ENCODE measurements at places on chromosomes 11 and 22.

GRCh38 chr22:42863349-42863961, 6.4 kb upstream of the ARFGAP3 start:
- peak; percentile 68 for DNase-seq

DNA sequence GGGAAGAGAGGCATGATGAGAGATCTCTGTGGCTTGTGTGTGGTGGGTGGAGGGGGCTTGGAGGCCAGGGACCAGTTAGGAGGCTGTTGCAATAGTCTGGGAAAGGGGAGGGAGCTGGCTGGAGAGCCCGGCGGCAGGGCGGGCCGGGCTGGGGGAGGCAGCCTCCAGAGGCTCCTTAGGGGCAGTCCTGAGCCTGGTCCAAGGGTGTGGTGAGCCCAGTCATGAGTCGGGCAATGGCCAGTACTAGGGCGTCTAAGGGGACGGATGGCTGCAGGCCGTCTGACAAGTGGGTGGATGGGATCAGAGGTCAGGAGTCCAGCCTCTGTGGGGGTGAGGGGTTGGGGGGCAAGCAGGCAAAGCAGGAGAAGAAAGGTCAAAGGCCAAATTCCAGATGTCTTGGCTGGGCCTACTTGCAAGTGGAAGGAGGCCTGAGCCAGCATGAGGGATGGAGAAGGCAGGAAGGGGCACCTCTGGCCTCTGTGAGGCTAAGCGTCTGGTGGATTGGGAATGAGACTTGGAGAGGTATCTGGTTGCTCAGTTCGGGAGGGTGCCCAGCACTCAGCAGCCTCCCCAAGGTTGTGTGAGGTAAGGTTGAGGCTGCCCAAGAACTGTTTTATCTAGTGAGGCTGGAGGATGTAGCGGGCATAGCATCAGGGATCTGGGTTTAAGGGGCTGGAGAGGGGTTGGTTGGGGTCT, 6.0 kb upstream of the CD248 start:
- DNase-seq = no peak

- no peak for DNase-seq
Measured at GRCh38 chr11:77806993-77807392, 13.5 kb downstream of the RSF1 start.

DNA sequence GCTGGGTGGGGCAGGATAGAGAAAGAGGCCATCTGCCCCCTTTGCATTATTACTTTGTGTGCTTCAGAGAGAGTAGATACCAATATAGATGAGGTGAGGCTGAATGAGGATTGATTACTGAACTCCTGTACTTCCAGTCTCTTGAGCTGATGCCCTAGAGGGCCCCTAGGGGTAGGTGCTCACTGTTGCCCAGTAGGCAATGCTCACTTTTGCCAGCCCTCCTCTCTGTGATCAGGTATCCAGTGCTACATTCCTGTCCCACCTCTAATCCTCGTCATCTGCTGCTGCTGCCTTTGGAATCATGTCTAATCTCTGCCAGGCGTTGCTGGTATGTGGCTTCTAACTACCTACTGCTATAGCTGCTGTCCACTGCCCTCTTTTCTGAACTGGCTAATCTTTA, 57.2 kb downstream of the CCDC83 start:
- DNase-seq = no peak

DNA sequence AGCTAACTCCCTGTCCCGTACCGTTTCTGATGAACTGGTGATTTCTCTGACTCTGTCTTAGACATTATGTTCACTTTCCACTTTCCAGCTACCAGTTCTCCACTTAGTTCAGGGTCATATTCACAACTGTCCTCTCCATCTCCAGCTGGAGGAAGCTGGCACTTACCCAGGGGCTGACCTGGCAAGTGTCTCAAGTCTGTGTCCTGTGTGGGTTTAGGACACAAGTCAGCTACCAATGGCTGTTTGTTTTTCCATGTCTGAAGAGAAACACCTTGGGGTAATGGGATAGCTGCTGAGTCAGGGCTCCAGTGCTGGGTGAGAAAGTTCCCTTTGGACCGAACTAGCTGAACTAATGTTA, 134.4 kb downstream of the CSNK2A3 start:
- no peak for DNase-seq

DNA sequence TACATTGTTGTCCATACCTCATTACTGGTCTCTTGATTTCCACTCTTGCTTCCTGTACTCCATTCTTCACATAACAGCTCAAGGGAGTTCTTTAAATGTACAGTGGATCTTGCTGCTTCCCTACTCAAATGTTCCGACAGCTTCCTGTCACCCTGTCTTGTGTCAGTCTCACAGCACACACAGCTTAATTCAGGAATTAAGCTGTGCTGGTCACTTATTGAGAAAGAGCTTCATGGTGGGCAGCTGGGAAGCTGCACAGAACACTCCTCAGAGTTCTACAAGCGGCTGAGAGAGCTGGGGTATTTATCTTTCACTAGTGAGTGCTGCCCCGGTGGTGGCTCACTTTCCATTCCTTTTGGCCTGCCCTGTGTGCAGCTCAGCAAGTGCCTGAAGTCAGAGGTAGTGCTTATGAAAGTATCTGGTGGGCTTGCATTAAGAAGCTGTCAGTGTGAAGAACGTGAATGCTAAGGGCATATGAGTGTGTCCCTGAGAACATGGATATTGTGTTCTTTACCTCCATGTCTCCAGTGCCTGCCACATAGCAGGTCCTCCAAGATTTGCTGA, 48.7 kb downstream of the KCNQ1OT1 start:
- no peak for DNase-seq

DNA sequence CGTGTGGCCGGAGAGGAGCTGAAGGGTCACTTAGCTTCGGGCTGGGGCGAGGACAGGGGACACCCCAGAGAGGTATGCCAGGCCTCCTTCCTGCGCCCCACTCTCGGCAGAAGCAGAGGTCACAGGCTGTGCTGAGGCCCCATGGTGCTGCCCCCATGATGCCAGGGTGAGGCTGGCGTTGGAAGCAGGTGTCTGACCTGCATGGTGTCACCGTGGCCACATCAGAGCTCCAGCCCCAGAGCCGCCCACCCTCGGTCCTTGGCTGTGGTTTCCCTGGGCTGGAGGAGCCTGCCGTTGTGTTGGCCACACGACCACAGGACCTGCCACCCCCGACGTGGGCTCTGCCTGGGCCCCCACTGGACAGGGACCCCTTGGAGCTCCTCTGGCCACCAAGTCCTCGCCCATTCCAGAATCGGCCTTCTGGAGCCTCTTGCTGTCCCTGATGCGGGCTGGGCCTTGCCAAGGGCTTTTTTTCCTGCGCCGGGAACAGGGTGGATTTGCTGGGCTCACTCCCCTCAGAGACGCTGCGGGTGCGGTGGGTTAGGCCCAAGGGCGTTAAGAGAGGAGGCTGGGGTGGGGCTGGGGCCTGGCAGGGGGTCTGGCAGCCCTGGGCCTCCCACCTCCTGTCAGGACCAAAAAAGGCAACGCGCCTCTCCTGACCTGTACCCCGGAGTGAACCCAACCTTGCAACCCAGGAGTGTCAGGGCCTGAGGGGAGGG, 8.2 kb upstream of the TSSC4 start:
- DNase-seq = no peak

DNA sequence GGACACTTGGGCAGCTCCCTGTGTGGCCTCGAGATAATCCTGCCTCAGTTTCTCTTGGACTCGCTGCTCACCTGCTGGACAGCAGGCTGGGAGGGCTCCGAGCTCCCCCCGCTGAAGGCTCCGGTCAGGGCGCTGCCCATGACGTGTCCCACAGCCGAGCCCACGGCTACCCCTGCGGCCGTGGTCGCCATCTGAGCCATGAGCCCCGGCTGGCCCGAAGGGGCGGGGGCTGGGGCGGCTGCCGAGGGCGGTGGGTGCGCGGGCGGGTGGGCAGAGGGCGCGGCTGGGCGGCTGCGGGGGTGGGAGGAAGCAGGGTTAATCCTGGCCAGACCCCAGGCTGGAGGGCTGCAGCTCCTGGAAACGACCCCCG, 484 bp downstream of the CHCHD10 start:
- DNase-seq = no peak

GRCh38 chr11:33842236-33842915, 49.5 kb downstream of the LMO2 start:
- DNase-seq = no peak

GRCh38 chr22:44261164-44261860, 51.4 kb downstream of the SHISAL1 start:
- DNase-seq = no peak

- DNase-seq = no peak
Measured at GRCh38 chr22:40056559-40056958, 61.8 kb downstream of the FAM83F start.

DNA sequence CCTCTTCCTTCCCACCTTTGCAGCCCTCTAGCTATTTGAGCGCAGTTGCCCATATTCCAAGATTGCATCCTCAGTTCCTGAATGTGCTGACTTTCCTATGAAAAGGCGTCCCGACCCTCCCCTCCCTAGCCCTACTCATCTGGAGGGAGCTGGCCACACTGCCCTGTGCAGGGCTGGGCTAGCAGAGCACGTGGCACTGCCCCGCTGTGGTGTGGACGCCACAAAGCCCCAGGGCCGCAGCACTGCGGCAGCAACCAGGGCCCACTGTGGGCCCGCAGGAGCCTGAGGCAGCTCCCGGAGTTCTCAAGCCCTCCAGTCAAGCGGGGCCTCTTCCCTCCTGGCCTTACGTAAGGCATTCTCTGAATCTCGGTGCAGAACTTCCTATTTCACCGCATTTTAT, 27.6 kb downstream of the B3GAT1 start:
- no peak for DNase-seq

GRCh38 chr11:13668957-13669521, 571 bp downstream of the FAR1 start:
- peak; percentile 55 for DNase-seq

- DNase-seq = no peak
Measured at GRCh38 chr11:133107136-133107535, 425.2 kb downstream of the OPCML start.

DNA sequence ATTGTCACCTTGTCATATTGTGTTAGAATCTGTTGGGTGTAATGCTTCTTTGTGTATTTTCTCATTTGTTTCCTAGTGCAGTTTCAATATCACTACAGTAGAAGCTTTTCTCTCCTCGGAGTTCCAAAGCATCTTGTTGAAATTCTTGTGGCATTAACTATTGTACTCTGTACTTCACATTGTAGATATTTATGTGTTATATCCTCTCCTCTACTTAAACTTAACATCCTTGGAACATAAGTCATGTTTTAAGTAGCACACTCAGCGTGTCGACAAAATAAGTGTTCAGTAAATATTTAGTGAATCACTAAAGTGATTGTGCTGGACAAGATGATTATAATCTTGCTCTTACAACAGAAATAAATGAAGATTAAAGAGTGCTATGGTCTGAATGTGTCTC, 201.7 kb downstream of the ARHGAP42 start:
- no peak for DNase-seq

DNA sequence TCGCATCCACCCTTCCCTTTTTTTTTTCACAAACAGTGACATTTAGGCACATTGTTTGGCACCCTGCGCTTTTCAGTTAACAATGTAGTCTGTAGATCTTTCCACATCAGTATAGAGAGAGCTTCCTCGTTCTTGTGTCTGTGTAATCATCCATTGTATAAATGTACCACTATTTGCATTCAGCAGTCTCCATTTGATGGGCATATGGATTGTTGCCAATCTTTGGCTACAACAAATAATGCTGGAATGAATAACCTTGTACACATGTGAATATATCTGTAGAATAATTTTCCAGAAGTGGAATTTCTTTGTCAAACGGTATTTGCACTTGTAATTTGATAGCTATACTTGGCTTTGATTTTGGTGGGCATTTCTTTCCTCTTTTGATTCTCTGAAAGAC, 17.1 kb downstream of the MPEG1 start:
- DNase-seq = no peak

DNA sequence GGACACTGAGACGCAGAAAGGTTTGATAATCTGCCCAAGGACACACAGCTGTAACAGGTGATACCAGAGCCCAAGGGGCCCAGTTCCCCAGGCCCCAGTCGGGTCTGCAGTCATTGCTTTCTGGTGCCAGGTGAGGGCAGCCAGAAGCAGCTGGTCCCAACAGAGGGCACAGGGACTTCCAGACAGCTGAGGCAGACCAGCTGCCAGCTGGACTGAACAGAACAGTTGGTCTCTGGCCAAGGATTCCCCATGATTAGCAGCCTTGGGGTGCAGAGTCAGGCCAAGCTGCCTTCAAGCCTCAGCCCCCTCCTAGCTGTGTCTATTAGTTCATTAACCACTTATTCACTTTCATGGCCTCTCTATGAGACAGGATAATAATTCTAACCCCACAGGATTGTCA, 105.6 kb downstream of the RRAS2 start:
- no peak for DNase-seq

- no peak for DNase-seq
Measured at GRCh38 chr11:42576318-42576717, 735.5 kb upstream of the API5 start.

GRCh38 chr11:95650276-95650675, 139.3 kb downstream of the FAM76B start:
- no peak for DNase-seq

GRCh38 chr11:111982019-111982464, 43.2 kb upstream of the DLAT start:
- peak; percentile 57 for DNase-seq

DNA sequence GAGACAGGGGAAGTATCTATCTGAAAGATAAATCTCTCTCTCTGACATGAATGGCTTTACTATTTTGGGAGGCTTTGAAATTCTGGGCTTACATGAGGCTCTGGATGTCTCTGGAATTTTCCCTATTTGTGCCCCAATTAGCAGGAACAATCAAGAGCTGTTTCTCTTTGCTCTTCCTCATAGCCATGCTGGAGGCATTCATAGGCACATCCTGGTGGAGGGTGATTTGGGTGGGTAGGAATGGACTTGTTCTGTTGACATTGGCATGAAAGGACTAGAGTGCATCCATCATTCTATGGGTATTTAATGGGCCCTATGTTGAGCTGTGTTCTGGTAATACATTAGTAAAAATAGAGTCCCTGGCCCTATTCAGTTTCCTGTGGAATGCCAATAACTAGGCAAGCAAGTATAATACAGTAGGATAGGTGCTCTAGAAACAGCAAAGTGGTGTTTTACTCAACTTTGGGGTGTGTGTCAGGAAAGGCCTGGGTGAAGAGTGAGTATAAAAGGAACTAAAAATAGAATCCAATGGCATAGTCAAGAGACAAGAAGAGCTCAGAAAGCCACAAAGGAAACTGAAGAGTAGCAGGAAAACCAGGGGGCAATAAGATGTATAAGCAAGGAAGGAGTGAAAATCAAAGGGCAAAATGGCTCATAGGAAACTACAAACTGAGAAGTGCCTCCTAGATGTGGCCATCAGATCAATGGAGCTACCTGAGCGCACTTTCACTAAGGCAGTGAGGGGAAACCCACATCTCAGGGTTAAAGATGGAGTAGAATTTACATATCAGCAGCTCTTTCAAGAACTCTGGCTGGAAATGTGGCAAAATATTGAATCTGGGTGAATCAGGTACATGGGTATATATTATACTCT, 45.0 kb downstream of the CWC15 start:
- no peak for DNase-seq

DNA sequence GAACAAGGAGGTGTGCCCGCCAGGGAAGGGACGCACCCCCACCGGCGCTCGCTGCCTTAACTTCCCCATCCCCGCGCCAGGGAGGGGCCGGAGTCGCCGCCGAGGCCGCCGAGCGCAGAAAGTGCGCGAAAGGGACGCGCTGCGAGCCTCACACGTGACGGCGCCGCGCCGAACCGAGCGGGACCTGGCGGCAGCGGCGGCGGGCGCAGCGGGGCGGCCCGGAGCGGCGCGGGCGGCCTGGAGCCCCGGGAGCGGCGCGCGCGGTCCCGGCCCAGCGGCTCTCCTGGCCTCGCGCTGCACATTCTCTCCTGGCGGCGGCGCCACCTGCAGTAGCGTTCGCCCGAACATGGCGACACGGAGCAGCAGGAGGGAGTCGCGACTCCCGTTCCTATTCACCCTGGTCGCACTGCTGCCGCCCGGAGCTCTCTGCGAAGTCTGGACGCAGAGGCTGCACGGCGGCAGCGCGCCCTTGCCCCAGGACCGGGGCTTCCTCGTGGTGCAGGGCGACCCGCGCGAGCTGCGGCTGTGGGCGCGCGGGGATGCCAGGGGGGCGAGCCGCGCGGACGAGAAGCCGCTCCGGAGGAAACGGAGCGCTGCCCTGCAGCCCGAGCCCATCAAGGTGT, at the start of gene SORL1:
TSS of gene SORL1 (plus strand) at position 329 of the 623 bp plus-strand sequence. CDS start at position 347, 18 bp downstream.
- DNase-seq = peak; percentile 80
